ENCODE measurements at places on chromosomes 5 and 9. TPM values are rescaled to one million over a fixed set of nuclear protein-coding genes. Genes with fewer than 3 reads are reported as not detected.

The EIF4EBP3 gene
- 3.2 TPM for total RNA-seq

DNA sequence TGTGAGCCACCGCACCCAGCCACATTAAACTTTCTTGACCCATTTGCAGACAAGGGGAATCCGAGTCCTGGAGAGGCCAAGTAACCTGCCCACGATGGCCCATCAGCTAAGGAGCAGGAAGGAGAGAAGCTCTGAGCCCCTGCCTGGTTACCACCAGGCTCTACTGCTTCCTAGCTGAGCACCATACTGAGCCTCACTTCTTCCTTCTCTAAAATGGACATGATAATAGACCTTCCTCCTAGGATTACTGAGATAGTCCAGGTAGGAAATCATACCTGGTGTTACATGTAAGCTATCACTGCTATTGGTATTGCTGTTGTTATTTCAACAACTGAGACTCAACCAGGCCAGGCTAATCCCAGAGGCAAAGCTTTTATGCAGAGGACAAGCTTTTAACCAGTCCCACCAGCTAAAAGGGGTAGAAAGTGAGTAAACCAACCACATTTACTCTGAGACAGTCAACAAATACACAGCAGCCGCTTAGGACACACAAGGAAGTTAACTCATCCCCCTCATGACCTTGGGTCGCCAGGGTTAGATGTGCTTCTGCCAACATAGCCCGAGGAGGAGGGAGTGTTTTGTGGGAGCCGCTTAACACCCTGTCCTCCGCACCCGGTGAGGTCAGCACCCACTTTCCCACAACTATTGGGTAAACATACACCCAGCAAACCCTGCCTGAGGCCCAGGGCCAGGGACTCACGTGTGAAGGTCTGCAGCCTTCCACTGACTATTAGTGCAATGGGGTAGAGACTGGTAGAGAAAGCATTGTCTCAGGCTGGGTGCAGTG is 20.6 kb upstream of the PTGES start:
- DNase-seq, result peak; percentile 89

- no peak for DNase-seq
Measured at GRCh38 chr5:80122579-80122978, 87.4 kb downstream of the THBS4 start.

- DNase-seq, result no peak
Measured at GRCh38 chr9:86602715-86603114, 248.5 kb upstream of the TUT7 start.
